HTR-8/SVneo (cell line): ENCODE measurements at places on chromosomes 5 and 9.

DNA sequence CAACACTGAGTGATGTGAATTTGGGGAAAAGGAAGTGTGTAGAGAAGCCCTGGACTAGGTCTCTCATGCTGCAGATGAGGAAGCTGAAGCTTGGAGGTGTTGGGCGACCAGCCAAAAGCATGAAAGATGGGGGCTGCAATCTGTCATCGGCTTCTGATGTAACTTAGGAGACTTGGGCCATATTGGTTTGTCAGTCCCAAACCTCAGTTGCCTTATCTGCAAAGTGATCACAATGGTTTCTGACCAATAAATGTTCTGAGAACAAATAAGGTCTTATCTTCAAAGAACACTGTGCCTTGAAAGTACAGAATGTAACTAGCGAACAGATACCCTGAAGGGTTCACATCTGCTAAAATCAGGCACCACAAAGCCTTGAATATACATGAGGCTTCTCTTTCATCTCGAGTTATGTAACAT, 198.4 kb upstream of the NR3C1 start:
- DNase-seq = no peak

- DNase-seq = no peak
These were observed 49.4 kb downstream of the FRMPD1 start for GRCh38 chr9:37700131-37700530.

DNA sequence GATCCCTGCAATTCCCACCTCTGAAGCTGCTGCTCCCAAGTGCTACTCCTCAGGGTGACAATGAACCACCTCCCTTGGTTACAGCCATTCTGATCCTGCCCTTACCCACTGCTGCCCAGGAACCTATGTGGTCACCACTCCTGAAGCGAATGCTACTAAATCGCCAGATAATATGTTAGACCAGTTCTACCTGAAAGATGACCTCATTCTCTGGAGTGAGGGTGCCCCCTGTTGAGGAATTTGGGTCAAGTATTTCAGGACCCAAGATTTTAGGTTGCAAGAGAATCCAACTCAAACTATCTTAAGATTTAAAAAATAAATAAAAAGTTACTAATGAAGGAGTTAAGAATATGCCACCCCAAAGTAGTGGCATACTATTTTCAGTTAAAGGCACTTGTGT, 5.8 kb upstream of the SNAPC3 start:
- no peak for DNase-seq

- DNase-seq = no peak
These were observed 1.7 kb upstream of the SPARC start for GRCh38 chr5:151688436-151688835.

- DNase-seq = no peak
These were observed 213.3 kb downstream of the DNAH5 start for GRCh38 chr5:13731121-13731628.
